Activated T-helper 9 cell treated with anti-CD3 and anti-CD28 coated beads, Interleukin-2, amount 50 U/mL, for 16 hours (primary cell): ENCODE measurements at places on chromosomes 7 and 10.

- DNase-seq: no peak
Measured at GRCh38 chr7:1762238-1762945, 92.3 kb downstream of the ELFN1 start.

GRCh38 chr7:151240536-151240935, 8.0 kb downstream of the SMARCD3 start:
- DNase-seq: no peak

DNA sequence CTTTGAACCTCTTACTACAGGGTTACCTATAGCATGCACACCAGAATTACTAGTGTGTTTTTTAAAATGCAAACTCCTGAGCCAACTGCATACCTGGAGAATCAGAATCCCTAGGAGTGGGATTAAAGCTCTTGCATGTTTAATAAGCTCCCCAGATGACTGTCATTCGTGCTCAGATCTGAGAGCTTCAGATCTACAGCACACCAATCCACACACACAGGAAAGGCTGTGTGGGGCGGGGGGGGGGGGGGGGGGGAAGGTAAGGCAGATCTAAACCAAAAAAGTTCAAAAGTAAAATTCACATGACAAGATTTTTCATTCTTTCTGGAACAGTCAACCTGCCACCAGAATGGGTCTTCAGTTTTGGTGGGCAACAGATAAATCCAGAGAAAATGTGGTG, 5.5 kb downstream of the FAM3C start:
- no peak for DNase-seq

- DNase-seq: no peak
Measured at GRCh38 chr7:159094023-159094740, 50.5 kb downstream of the VIPR2 start.

DNA sequence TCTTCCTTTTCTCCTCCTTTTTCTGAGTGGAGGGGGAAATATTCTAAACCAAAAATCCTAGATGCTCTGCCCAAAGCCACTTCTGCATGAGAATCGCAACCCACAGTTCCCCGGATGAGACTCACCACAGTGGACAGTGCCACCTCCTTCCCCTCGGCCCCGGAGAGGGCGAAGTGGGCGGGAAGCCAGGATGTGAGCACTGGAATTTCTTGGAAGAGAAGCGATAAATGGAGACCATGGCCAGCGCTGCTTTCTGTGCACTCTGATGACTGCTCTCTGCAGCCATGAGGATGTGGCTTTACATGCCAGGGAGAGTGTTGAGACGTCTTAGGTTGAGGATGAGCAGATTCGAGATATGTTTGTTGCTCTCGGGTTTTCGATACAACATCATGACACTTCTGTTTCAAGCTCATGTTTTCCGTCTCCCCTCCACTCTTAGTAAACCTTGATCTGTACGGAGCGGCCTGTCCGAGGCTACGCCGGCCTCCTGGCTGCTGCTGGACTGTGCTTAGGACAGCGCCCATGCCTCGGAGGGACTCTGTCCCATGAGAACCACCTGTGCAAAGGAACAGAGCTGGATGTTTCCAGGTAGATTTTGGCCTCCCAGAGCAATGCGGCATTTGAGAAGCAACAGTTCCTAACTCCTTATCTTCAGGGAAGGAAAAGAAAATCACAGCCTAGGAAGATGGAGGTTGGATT, 414.6 kb upstream of the FOXK1 start:
- no peak for DNase-seq

GRCh38 chr7:47497367-47498096, 84.4 kb downstream of the TNS3 start:
- no peak for DNase-seq

- no peak for DNase-seq
Measured at GRCh38 chr7:50805447-50806125, 22.9 kb upstream of the GRB10 start.

DNA sequence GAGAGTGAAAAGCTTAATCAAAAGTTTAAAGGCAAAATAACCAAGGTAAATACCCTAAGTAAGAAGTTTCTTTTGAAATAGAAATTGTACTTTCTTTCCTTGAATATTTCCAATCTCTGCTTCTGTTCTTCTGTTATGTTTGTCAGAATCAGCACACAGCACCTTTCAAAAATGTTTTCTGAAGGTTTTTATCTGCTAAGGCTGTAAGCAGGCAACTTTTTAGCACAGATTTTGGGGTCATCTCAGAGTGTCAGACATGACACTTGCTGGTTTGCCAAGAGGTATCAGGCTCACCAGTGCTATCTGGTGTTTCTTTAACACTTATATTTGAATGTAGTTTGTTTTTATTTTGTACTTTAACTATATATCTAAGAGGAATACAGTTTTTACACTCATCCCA, 94.2 kb downstream of the CDK6 start:
- DNase-seq: no peak

- DNase-seq: no peak
Measured at GRCh38 chr10:51911723-51912122, 212.3 kb upstream of the CSTF2T start.

GRCh38 chr7:130065500-130066152, 4.7 kb upstream of the KLHDC10 start:
- no peak for DNase-seq

GRCh38 chr10:132899054-132899750, 43.2 kb downstream of the CFAP46 start:
- DNase-seq: no peak

- no peak for DNase-seq
Measured at GRCh38 chr7:39062811-39063210, 85.1 kb downstream of the POU6F2 start.

- DNase-seq: no peak
Measured at GRCh38 chr7:127678947-127679346, 27.0 kb downstream of the SND1 start.

- DNase-seq: no peak
Measured at GRCh38 chr10:89073719-89074118, 83.1 kb downstream of the FAS start.

DNA sequence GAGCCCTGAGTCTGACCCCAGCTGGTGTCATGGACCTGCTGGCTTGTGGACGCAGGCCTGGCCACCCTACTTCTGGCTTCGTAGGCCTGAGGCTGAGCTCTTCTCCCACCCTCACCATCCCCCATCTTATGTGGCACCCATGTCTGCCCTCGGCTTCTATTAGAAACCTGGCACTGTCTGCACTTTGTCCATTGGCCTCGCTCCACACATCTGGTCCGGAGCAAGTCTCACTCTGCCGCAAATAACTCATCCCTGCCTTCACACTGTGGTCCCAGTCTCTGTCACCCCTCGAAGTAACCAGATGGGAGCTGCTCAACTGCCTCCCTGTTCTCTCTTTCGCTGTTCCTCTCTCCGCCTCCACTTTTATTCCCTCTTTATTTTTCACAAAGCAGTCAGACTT, 78.6 kb downstream of the TRRAP start:
- no peak for DNase-seq

- peak; percentile 76 for DNase-seq
Measured at GRCh38 chr7:2978408-2978807, 65.3 kb downstream of the CARD11 start.

DNA sequence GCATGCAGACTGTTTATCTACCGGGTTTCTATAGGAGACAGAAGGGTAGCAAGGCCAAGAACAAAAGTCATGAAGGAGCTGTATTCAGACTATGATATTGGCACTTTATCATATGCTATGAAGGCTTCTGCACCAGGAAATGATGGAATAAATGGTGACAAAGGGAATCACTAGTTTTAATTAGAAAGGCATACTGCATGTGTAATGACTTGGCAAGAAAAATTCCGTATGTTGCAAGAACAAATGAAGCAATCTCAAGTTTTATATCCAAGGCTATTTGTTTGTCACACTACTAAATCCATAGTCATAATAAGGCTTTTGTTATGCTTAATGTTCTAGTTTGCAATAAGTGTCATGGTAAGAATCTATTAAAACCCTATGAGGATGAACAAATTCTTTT, 230.9 kb downstream of the ZEB1 start:
- DNase-seq: no peak

DNA sequence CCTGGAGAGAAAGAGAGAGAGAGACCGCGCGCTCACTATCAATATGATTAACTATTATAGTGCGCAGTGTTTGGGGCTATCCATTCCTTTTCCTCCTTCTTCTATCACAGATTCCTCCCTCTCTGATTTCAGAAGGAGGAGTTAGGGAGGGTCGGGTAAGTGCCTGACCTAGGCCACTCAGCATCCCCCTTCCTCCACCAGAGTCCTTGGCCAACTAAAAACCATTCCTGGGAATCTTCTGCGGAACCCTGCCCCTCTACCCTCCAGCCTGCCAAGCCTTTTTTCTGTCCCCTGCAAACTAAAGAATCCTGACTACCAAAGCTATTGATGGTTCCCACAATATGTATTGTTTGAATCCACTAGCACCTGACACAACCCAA, 256.2 kb upstream of the NFE2L3 start:
- DNase-seq: no peak

- DNase-seq: no peak
Measured at GRCh38 chr7:64832136-64832535, 37.9 kb downstream of the ZNF138 start.

DNA sequence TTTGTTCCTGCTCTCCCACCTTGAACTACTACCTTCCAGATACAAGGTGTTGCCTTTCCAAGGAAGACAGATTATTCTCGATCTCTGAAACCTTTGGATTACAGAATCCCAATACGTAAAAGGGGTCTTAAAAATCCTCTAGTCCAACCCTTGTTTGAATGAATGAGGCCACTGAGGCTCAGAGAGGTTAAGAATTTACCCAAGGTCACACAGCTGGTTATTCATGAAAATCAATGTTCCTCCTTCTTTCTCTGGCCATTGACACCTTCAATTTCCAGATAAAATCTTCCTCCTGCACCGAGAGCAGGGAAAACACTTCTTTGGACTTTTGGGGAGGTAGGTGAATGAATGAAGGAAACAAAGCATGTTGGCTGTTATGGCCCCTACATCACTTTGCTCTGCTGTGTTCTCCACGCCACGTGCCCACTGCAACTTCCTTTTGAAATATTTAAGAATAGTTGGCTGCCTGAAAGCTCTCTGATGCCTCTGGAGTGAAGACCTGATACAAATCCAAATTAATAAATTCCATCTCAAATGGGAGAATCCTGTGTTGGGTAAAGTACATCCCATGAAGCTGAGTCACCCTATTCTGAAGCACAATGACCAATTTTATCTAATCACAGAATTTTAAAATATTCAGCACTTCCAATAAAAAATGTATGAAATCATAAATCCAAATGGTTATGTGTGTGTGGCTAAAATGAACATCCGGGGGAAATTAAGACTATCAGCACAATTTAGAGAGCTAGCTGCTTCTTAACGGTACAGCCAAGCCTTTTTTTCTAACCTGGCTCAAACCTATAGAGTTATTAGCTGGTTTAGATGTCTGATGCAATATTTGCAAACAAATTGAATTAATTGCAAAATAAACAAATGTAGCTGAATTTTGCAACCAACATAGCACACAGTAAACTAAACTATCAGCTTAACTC, 7.3 kb downstream of the SVIL start:
- DNase-seq: no peak

DNA sequence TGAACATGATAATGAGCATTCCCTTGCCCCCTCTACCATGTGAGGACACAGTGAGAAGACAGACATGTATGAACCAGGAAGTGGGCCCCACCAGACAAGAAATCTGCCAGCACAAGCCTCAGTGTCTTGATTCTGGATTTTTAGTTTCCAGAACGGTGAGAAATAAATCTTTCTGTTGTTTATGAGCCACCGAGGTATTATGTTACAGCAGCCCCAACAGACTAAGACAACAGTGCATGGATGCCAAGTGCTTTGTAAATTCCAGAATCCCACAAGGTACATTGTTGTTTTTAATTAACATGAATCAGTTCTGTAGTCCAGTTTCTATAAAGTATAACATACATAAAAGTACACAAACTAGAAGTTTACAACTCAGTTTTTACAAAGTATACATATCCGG, 162.2 kb downstream of the ARHGAP21 start:
- no peak for DNase-seq

GRCh38 chr7:16130111-16131110, 290.9 kb downstream of the CRPPA start:
- DNase-seq: no peak

DNA sequence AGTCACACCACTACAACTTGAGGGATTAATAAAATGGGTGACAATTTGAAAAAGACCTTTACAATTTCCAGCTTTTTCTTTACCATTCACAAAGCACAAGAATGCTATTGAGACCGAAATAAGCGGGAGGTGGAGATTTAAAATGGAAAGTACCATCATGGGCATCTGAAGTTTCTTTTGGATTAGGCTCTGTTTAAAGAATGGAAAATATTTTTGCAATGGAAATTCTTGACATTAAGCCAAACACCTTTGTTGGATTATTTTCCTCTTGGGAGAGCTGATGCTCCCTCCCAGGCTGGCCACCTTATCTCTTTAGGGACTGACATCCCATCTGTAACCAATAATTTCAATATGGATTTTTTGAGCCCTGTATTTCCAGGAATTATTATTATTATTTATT, 62.5 kb downstream of the BPGM start:
- no peak for DNase-seq

DNA sequence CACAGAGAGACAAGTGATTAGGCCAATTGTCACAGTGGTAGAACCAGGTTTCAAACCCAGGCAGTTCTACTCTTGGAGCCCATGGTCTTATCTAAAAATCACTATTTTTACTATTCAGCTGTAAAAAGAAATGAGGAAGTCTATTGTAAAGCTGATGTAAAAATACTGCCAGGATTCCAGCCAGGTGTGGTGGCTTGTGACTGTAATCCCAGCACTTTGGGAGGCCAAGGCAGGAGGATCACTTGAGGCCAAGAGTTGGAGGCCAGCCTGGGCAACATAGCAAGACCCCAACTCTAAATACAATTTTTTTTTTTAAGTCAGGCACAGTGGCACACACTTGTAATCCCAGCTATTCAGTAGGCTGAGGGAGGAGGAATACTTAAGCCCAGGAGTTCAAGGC, 40.4 kb downstream of the HIP1 start:
- no peak for DNase-seq

- DNase-seq: no peak
Measured at GRCh38 chr7:32066441-32066840, 3.8 kb downstream of the PDE1C start.

DNA sequence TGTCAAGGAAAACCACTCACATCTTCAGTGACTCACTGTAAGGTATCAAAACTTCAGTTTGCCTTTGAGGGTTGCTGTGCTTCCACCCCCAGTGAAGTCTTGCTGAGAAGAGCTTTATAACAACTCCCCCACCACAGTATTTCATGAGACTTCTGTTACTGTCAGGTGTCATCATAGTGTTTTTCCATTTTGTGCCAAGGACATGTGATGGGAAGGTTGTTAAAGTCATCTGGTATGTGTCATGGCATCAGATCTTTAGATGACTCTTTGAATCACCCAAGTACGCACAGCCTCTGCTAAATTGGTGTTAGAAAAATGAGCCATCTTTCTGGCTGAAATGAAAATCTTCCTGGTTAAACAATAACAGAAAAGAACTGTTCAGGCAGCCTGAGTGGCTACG, 115.0 kb upstream of the CCDC6 start:
- DNase-seq: no peak

- DNase-seq: no peak
Measured at GRCh38 chr10:13016426-13016825, 14.9 kb upstream of the CCDC3 start.

DNA sequence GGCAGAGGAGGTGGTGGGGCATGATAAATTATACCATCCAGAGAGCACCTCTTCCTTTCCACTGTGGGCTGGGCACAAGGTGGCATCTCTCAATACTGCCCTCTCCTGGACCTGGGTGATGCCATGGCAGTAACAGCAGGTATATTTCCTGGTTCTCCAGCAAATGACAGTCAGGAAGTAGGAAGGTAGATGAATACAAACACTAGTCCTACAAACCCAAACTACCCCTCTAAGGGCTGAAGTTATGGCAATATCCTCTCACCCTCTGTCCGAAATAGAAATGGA, 1004.9 kb downstream of the KCNMA1 start:
- DNase-seq: no peak
